Stimulated activated CD4-positive, alpha-beta T cell treated with anti-CD3 and anti-CD28 coated beads, TNF-alpha, amount 100 ng/mL, for 4 hours (primary cell): ENCODE measurements at places on chromosomes 4 and X.

DNA sequence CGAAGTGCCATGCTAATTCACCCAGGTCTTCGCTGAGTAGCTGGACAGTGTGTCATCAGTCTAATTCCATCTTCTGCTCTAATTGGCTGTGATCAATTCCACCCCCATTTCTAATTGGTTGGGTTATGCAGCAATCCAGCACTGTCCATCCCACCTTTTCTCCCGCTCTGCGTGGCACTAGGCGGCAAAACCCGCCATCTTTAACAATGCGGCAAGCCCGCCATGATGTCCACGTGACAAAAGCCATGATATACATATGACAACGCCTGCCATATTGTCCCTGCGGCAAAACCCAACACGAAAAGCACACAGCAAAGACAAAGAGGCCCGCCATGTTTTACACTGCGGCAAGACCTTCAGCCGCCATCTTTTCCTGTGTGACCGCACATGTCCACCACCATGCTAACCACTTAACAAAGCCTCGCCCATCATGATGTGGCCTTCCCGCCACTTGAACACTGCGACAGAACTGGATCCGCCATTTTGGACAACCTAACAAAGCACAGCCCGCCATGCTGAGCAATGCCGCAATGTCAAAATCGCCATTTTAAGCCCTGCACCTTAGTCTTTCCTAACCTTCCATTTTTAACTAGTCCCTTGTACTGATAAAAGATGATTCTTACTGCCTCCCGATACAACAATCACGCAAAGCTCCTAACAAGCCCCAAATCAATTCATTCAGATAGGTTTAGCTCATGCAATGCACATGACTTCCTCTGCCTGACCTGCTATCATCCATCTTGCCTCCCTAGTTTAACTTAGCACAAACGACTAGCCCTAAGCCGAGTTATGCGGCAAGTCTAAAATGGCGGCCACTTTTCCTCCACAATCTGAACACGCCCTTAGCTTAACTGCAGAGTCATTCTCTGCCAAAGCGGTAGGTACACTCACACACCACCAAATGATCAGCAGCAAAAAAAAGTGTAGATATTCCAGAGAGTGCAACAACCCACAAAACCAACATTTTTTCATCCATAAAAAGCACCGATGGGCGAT, 288.3 kb downstream of the CHIC1 start:
- DNase-seq: no peak

DNA sequence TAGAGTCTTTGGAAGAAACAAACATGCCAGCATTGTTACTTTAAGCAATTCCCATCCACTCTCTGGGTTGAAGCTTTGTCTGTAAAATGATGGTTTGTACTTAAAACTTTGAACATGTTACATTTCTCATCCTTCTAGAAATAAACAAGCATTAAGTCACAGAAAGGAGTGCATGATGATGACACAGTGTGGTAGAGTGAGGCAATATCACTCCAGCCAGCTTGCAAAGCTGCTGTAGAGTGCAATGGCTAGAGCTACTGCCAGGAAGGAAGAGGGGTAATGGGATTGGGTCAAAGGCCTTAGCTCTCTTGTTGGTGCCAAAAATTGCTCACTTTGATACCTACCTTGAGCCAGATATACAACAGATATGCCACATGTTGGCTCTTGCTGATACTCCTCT, 12.3 kb upstream of the ENOX2 start:
- DNase-seq: no peak

DNA sequence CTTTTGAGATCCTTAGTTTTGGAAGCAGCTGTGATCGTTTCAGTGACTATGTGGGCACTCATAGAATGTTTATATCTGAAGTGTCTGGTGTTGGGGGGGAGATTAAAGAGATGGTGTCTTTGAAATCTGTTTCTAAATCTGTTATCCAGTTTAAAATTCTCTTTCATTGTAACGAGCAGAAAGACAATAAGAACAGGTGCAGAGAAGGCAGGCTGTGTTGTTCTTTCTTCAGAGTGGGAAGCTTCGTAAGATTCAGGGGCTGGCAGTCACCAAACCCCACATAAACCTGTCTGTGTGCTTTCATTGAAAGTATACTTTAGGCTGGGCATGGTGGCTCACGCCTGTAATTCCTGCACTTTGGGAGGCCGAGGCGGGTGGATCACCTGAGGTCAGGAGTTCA, 16.3 kb upstream of the DHRSX start:
- DNase-seq: no peak

GRCh38 chr4:54553001-54553400, 104.8 kb upstream of the KIT start:
- DNase-seq: no peak

GRCh38 chr4:94962484-94962883, 204.7 kb downstream of the BMPR1B start:
- DNase-seq: no peak

DNA sequence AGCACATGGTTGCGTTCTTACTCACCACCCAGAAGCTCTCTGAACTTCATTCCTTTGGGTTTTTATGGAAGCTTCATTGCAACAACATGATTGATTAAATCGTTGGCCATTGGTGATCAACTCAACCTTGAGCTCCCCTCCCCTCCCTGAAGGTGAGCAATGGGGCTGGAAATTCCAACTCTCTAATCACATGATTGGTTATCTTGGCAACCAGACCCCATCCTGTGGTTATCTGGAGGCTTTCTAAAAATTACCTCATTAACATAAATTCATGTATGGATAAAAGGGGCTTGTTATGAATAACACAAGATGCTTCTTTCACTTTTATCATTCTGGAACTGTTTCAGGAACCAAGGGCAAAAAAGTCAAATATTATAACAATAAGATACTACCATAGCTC, 34.6 kb upstream of the NMU start:
- no peak for DNase-seq

DNA sequence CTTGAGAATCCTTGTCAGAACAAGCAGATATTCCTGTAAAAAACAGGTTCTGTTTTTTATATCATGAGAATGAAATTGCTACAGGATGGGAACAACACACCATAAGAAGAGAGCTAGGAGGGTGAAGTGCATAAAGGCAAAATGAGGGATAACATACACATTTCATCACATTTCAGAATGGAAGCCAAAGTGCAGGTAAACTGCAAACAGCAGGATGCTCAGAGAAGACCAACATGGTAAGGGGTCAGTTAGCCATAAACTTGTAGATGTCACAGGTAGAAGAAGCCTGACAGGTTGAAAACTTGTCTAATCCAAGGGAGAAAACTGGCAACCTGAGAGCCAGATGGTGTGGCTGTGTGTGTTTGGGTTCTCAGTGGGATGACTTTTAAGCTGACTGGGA, 88.9 kb upstream of the FAT1 start:
- no peak for DNase-seq

DNA sequence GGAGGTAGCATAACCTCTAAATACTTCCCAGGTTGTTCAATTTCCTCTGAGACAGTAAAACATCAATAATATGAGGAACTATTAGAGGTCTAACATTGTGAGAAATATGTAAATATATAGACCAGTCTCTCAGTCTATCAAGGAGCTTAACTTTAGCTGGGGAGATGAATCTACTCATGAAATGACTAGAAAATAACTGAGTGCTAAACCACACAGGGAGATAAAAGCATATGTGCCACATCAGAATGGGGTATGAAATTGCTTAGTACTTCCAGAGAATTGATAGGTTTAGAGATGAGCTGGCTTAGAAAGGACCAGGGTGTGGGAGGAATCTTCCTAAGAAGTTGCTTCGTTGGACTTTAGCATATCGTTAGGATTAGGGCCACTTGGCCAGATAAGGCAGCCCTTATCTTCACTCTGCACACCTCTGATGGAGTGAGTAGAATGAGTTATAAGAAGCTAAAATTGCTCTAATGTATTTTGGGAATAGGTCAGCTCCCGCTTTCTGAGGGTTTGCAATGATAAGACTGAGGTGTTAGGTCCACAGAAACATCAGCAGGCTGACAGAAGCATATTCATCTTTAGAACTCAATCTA, 299.2 kb downstream of the UNC5C start:
- DNase-seq: no peak

GRCh38 chrX:148448686-148449085, 51.7 kb upstream of the AFF2 start:
- no peak for DNase-seq

DNA sequence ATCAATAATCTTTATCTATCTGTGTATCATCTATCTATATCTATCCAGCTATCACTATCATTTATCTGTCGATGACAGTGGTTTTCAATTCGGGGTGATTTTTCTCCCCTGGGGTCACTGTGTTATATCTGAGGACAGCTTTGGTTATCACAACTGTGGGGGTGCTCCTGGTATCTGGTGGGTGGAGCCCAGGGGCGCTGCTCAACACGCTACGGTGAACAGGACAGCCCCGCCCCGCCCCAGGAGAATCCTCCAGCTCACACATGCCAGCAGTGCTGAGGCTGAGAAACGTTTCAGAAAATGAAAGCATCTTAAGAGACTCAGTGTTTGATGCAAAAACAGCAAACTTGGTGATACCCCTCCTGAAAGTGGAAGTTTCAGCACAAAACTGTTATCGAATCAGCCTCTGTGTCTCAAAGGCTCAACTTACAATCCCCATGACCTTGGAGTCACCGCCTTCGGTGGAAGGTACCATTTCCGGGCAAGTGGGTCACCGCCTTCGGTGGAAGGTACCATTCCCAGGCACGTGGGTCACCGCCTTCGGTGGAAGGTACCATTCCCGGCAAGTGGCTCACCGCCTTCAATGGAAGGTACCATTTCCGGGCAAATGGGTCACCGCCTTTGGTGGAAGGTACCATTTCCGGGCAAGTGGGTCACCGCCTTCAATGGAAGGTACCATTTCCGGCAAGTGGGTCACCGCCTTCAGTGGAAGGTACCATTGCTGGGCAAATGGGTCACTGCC, 315.3 kb downstream of the DHRSX start:
- no peak for DNase-seq

DNA sequence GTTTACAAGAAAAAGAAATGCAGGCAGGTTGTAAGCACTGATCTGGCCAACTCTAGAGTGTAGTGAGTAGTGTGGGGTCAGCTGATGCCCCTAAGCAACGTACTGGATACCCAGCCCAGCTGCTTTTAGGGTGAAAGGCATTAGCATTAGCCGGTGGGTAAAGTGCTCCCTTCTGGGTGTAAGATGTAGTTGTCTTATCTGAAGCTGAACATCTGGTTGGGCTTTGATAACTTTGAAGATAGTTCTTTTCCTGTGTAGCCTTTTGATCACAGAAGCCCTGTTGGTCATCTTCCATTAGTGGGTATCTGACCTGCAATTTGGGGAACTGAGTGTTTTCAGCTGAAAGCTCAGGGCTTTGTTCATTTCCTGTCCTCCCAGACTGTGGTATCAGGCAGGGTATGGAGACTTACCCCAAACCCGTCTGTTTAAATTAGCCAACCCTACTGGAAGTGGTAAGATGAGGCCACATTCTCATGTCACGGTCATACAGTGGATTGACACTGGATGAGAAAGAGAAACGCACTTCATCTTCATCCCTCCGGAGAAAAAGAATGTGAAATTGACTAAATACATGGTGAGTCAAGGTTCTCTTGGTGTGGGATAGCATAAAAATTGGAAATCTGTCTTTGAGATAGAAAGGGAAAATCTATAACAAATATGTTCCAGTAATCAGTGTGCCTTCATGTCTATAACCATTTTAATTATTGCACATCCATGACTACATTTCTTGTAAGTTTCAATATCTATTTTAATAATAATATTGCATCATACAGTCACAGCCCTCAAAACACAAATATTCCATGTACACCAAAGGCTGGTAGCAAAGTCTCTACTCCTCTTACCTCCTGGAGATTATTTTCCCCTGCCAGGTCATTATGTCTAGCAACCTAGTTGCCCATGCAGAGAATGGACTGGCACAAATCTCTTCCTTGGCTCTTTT, 8.7 kb downstream of the RHOH start:
- DNase-seq: no peak

DNA sequence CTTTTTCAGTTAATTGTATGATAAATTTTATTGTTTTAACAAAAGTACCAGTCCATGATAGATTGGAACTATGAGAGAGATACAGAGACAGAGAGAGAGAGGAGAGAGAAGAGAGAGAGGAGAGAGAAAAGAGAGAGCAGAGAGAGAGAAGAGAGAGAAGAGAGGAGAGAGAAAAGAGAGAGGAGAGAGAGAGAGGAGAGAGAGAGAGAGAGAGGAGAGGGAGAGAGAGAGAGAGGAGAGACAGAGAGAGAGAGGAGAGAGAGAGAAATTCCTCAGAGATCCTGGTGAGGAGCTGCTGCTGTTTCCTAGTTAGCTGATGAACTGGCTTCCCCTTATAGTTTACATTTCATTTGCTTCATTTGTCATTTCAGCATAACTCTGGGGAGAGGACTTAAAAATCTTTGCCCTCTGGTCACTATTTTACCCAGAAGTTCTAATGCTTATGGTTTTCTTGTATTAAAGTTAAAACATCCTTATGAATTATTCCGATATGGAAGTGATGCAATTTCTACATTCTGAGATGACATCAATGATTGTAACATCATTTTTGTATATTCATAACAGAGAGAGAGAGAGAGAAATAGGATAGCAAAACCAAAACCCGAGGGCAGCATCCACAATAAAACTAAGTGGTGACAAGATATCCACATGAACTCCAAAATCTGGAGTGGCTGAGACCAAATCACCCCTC, 10.8 kb downstream of the CTAG1A start:
- no peak for DNase-seq

GRCh38 chr4:69718396-69719271, 41.8 kb downstream of the SULT1B1 start:
- DNase-seq: no peak

DNA sequence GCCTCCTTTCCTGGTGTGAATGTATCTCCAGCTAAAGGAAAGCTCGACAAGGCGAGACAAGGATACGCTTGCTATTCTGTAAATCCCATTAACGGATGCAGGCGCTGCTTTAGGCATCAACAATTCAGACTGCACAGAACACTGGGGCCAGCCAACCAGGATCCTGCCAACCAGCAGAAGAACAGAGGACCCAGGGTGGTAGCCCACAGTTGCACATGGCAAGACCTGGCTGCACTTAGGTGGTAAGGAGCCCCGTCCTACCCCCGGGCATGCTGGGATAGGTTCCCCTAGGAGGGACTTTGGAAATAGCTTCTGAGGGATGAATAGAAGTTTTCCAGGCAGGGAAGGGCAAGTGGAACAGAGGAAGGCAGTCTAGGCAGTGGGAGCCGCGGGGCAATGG, 20.7 kb downstream of the PSAPL1 start:
- DNase-seq: no peak

GRCh38 chrX:112644713-112645112, 35.0 kb downstream of the LHFPL1 start:
- DNase-seq: no peak

DNA sequence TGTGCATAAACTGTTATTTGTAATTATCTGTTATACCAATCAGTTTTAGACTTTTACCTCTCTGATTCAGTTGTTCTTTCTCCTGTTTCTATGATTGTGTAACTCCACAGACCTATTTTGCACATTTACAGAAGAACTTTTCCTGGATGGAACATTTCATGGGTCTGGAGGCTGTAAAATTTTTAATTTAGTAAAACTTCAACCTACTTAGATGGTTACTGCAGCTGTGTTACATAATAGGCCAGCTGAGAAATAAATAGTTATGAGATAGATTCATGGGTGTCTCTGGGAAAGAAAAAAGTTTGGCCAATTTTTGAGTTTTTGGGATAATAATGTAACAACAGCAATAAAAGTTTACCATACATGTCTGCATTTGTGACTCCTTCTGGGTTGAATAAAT, 253.5 kb downstream of the ARHGAP24 start:
- DNase-seq: no peak

GRCh38 chr4:84493092-84493850, 5.8 kb downstream of the NKX6-1 start:
- no peak for DNase-seq
